ENCODE measurements at places on chromosomes 3 and 15.

DNA sequence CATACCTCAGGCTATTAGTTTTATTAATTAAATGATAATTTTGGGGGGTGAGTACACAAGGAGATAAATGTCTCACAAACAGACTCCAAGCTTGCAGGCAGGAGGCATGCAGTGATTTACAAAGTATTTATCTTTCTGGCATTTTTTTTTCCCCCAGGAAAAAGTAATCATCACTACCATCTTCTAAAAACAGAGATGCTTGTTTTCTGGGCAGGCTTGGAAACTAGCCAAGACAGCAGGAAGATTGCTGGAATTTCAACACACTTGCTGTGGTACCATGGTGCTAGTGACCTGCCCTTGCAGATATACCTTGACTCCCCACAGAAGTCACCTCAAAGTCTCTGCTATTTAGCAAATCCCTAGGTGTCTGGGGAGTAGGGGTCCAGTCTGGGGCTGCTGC lies 732.8 kb upstream of the CFAP20DC start:
- H3K36me3 ChIP-seq: no peaks in the 10 kb centered on the region
- H3K4me3 ChIP-seq: no peak overlapping the region
- no peaks in the 10 kb centered on the region for H3K27me3 ChIP-seq
- H3K4me1 ChIP-seq: no peaks in the 10 kb centered on the region
- no peak for DNase-seq

DNA sequence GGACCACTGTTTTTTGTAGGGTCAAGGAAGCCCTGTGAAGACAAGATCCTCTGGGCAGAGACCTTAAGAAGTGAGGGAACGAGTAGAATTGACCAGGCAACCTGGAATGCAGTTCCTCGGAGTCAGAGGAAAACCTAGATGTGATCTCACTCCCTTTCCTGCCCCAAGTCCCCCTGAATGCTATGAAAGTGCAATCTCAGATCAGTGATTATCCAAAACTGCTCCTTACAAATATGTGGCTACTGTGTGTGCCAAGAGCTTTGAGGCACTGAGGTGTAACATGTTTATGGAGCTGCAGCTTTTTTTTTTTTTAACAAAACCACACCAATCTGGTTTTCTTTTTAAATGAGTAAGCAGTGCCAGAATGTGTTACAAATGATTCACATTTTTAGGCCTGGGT lies 35.8 kb downstream of the THSD4 start:
- H3K27ac ChIP-seq: peak overlapping the region; percentile 19
- no peaks in the 10 kb centered on the region for H3K27me3 ChIP-seq
- no peak for DNase-seq
- no peaks in the 10 kb centered on the region for H3K36me3 ChIP-seq

GRCh38 chr3:185687271-185687878 lies 101.3 kb downstream of the SENP2 start:
- no peak overlapping the region for H3K4me3 ChIP-seq
- no peaks in the 10 kb centered on the region for H3K27me3 ChIP-seq
- no peak overlapping the region for H3K27ac ChIP-seq
- no peaks in the 10 kb centered on the region for H3K36me3 ChIP-seq

DNA sequence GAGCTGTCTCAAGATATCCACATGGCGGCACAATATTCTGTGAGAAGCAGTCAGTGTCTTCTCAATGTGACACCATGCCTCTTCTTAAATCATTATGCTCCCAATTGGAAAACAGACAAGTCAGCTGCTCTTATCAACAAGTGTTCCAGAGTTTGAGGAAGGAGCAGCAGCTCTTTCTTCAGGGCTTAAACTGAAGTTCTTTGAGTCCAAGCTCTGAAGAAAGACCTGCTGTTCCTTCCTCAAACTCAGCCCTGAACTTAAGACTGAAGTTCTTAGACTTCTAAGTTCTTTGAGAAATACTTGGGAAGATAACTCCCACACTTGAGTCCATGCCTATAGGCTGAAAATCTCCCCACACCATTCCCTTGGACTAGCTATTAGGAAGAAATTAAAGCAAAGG lies 43.4 kb downstream of the NPTN start:
- no peak for DNase-seq
- H3K4me3 ChIP-seq: no peak overlapping the region
- no peaks in the 10 kb centered on the region for H3K27me3 ChIP-seq
- H3K36me3 ChIP-seq: peaks cover 39% of the 10 kb centered on the region
- H3K4me1 ChIP-seq: peaks cover 18% of the 10 kb centered on the region

- H3K27me3 ChIP-seq: no peaks in the 10 kb centered on the region
- no peak overlapping the region for H3K4me3 ChIP-seq
- H3K4me1 ChIP-seq: no peaks in the 10 kb centered on the region
- no peak overlapping the region for H3K27ac ChIP-seq
- DNase-seq: no peak
- no peaks in the 10 kb centered on the region for H3K36me3 ChIP-seq
These were observed 53.8 kb downstream of the CDCP1 start for GRCh38 chr3:45092132-45093031.

- H3K27ac ChIP-seq: peak overlapping the region; percentile 92
- H3K4me3 ChIP-seq: no peak overlapping the region
- H3K27me3 ChIP-seq: no peaks in the 10 kb centered on the region
- no peak for DNase-seq
- no peaks in the 10 kb centered on the region for H3K36me3 ChIP-seq
These were observed 99.7 kb downstream of the LRIG1 start for GRCh38 chr3:66401157-66401550.

- no peaks in the 10 kb centered on the region for H3K4me1 ChIP-seq
- no peak for DNase-seq
- no peak overlapping the region for H3K4me3 ChIP-seq
- H3K27ac ChIP-seq: no peak overlapping the region
These were observed 52.4 kb upstream of the FAM174B start for GRCh38 chr15:92707880-92708551.

DNA sequence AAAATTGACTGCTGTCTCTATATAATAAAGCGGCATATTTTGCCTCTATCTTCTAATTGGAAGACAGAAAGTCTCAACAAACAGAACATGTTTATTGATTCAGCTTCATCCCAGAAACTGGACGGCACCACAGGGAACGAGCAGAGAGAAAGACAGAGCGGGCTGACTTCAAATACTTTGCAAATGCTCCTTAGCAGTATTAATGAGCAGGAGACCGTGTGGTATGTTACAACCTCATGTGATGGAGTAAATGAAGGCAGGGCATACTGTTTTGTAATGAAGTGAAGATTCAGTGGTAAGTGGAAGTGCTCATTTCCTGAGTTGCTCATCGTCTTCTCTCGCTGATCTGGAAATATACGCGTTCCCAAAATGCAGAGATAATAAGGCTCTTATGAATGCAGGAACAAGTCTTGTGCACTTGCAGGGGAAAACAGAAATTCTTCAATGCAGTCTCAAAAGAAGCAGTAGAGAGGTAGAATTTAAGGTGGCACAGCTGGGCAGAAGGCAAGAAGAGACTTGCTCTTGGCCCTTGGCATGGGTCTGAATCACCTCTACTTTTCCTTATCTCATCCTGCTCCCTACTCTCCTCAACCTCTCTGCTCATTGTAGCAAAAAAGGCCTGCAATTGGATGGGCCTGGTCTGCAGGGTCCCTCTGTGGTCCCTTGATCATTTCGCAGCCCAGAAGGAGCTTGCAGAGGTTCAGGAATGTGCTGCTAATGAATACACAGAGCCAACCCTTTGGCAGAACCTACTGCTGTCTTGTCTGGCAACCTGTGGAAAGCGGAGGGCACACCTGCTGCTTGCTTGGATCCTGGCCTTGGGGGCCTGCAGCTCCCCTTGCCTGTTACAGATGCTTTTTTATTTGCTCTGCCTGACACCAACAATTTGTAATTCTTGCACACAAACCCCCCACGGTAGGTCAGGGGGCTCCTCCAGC lies 604.9 kb upstream of the CFAP20DC start:
- H3K4me1 ChIP-seq: no peaks in the 10 kb centered on the region
- H3K36me3 ChIP-seq: no peaks in the 10 kb centered on the region
- no peak for DNase-seq
- H3K27ac ChIP-seq: no peak overlapping the region

DNA sequence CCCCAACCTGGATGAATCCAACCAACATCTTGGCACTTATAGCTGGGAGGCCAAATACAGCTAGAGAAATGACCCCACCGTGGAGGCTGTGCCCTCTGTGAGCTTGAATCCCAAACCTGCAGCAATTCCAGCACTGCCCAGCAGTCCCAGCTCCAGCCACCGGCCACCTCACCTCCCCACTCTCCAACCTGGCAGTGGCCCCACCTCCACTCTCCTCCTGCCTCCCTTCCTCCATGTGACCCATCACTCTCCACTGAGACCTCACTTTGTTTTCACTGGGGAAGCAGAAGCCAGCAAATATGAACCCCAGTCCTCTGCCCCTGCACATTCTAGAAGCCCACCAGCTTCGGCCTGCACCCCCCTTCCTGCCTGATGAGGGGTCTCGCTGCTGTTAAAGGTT lies 79.7 kb upstream of the LINGO1 start:
- H3K36me3 ChIP-seq: no peaks in the 10 kb centered on the region
- no peak overlapping the region for H3K4me3 ChIP-seq
- H3K27ac ChIP-seq: no peak overlapping the region
- no peak for DNase-seq

DNA sequence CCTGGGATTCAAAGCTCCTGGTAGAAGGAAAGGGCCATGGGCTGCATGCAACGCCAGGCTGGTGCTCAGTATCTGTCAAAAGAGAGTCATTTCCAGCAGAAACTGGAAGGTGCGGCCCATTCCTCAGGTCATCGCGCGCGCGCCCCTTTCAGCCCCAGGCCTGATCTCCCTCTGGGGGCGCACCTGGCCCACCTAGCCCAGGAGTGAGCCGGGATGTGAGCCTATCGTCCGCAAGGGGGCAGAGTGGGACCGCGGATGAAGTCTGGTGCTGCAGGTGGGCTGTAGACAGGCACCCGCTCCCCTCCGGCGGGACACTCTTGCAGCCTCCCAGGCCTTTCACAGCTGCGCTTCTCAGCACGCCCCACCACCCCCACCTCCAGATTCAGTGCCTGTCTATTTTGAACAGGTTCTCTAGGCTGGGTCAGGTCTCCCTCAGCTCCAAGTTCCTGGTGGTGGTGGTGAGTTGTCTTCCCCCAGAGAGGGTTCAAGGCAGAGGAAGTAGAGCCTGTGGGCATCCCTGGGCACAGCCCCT lies 5.8 kb upstream of the RPL29 start:
- H3K27ac ChIP-seq: no peak overlapping the region
- no peaks in the 10 kb centered on the region for H3K27me3 ChIP-seq
- no peak for DNase-seq

- DNase-seq: no peak
- H3K27me3 ChIP-seq: no peaks in the 10 kb centered on the region
- no peaks in the 10 kb centered on the region for H3K4me1 ChIP-seq
- H3K4me3 ChIP-seq: no peak overlapping the region
- peaks cover 16% of the 10 kb centered on the region for H3K36me3 ChIP-seq
These were observed 25.5 kb upstream of the ESYT3 start for GRCh38 chr3:138408751-138409570.

GRCh38 chr3:11479221-11479620 lies 164.5 kb downstream of the VGLL4 start:
- H3K27ac ChIP-seq: peak overlapping the region; percentile 95
- H3K4me1 ChIP-seq: peaks cover 54% of the 10 kb centered on the region
- no peaks in the 10 kb centered on the region for H3K36me3 ChIP-seq
- H3K27me3 ChIP-seq: no peaks in the 10 kb centered on the region

DNA sequence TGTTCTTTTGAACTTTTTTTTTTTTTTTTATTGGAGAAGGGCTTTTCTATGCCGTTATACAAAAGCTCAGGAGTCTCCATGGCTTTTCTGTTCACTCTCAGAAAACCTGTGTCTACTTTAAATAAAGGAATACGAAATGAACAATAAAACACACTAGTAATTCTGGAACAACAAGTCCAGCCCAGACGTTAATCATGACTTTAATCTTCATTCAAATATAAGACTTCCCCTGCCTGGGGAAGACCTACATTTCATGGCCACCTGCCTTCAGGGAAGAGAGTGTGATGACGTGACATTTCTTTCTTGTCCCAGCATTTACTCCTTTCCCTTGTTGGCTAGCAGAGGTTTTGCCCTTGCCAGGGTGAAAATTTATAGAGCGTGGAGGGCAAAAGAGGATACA lies 564.5 kb downstream of the PDCD6IP start:
- H3K27ac ChIP-seq: no peak overlapping the region
- H3K4me3 ChIP-seq: no peak overlapping the region
- H3K4me1 ChIP-seq: no peaks in the 10 kb centered on the region
- no peak for DNase-seq
- H3K36me3 ChIP-seq: no peaks in the 10 kb centered on the region
- H3K27me3 ChIP-seq: no peaks in the 10 kb centered on the region

- no peaks in the 10 kb centered on the region for H3K36me3 ChIP-seq
- no peak overlapping the region for H3K27ac ChIP-seq
- H3K4me3 ChIP-seq: no peak overlapping the region
- no peaks in the 10 kb centered on the region for H3K27me3 ChIP-seq
- H3K4me1 ChIP-seq: no peaks in the 10 kb centered on the region
These were observed 218.4 kb downstream of the SOX2 start for GRCh38 chr3:181930105-181930504.

- no peaks in the 10 kb centered on the region for H3K4me1 ChIP-seq
- H3K4me3 ChIP-seq: no peak overlapping the region
- DNase-seq: no peak
These were observed 70.9 kb downstream of the CGGBP1 start for GRCh38 chr3:87987952-87988351.

DNA sequence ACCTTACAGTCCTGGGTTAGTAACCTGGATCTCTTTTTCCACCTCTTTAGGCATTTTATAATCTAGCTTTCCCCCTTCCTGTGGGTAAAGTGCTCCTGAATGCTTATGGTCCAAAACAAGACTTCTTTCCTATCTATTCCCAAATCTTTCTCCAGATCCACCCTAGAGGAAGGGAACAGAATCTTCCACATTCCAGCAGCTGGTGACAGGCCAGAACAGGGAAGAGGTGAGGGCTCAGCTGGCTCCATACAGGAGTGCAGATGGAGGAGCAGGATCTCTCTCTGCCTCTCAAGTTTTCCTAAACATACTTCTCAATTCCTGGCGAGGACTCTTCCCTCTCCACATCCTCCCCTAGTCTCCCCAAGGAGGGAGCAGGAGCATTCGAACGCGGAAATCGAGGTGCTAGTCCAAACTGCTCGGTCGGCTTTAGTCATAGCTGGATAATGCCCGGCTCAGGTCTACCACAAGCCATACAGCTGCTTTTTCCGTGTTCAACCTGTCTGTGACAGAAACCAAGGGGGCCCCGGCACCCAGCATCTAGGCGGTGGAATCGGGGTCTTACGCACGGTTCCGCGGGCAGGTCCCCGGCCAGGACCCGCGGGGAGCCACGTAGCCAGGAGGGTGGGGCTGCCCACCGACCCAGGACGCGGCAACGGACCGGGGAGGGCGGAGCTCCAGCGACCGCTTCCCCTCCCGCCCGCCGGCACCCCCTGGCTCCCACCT lies 4.0 kb downstream of the RASSF1 start:
- H3K4me3 ChIP-seq: peak overlapping the region; percentile 74
- H3K36me3 ChIP-seq: peaks cover 7% of the 10 kb centered on the region
- no peak for DNase-seq
- peak overlapping the region; percentile 90 for H3K27ac ChIP-seq
- H3K27me3 ChIP-seq: no peaks in the 10 kb centered on the region

GRCh38 chr15:70653426-70653825 lies 109.9 kb downstream of the UACA start:
- H3K27ac ChIP-seq: no peak overlapping the region
- no peak overlapping the region for H3K4me3 ChIP-seq
- peaks cover 6% of the 10 kb centered on the region for H3K4me1 ChIP-seq

GRCh38 chr3:115019900-115020299 lies 127.2 kb downstream of the ZBTB20 start:
- no peak overlapping the region for H3K4me3 ChIP-seq
- peaks cover 15% of the 10 kb centered on the region for H3K4me1 ChIP-seq
- H3K27me3 ChIP-seq: no peaks in the 10 kb centered on the region
- DNase-seq: no peak
- H3K27ac ChIP-seq: no peak overlapping the region

- no peak for DNase-seq
- no peaks in the 10 kb centered on the region for H3K27me3 ChIP-seq
- no peaks in the 10 kb centered on the region for H3K36me3 ChIP-seq
These were observed 8.9 kb downstream of the MUC4 start for GRCh38 chr3:195802795-195803194.

- no peak for DNase-seq
- H3K4me3 ChIP-seq: no peak overlapping the region
- no peak overlapping the region for H3K27ac ChIP-seq
These were observed 7.6 kb upstream of the TMEM44 start for GRCh38 chr3:194640829-194641228.

Data from thoracic aorta (tissue), 2 donors.